ENCODE measurements at places on chromosomes 16 and 17. TPM values are rescaled to one million over a fixed set of nuclear protein-coding genes. Genes with fewer than 3 reads are reported as not detected.

DNA sequence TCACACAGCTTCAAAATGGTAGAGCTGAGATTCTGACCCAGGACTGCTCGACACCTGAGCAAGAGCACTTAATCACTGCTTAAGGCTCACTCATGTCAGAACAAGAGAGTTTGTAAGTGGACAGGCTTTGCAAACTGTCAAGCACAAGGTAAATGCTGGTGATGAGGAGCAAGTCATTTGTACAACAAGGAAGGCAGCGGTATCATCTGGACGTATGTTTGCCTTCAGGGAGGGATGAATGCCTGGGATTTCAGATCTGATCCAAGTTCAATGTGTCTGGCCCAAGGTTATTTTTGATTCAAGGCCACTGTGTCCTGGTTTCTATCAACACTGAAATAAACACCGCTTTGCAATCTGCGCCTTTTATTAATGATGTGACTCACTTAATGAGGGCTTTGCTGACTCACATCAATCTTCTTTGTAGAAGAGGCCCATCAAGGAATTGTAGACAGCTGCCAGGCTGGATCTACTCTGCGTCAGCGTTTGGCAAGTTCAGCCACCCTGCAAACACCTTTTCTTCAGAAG is 174.4 kb upstream of the HS3ST3A1 start:
- no peak overlapping the region for H3K27ac ChIP-seq
- no peaks in the 10 kb centered on the region for H3K36me3 ChIP-seq
- no peak for DNase-seq

DNA sequence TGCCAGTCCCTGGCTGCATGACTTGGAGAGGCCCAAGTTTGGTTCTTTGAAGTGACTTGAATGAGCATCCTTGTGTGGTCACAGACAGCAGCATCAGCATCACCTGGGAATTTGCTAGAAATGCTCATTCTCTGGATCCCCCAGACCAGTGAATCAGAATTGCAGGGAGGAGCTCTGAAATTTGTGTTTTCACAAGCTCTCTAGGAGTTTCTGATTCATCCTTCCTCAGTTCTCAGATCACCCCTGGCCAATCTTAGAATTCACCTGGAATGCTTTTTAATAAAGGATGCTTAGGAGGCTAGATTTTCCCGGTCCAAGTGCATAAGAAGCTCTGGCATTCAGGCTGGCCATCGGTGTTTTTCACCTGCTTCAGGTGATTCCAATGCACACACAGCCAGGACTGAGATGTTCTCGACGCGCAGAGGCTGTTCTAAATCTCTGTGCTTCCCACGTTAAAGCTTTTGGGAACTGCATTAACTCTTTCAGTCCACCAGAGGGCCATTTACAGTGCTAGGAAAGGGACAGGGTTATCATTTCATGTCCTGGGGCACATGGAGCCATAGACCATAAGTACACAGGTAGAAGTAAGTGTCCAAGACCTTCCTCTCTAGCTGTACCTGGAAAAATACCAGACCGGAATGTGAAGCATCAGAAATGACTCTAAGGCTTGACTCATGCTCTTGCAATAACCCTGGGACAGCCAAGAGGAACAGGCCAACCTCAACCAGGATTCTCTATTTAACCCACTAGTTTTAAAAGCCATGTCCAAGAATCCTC is 85.7 kb upstream of the XYLT1 start:
- H3K4me3 ChIP-seq = no peak overlapping the region
- H3K4me1 ChIP-seq = peaks cover 22% of the 10 kb centered on the region
- H3K27ac ChIP-seq = no peak overlapping the region
- DNase-seq = no peak
- no peaks in the 10 kb centered on the region for H3K27me3 ChIP-seq

- no peaks in the 10 kb centered on the region for H3K27me3 ChIP-seq
- DNase-seq = no peak
- H3K4me1 ChIP-seq = peaks cover 30% of the 10 kb centered on the region
- no peaks in the 10 kb centered on the region for H3K36me3 ChIP-seq
These were observed 22.5 kb upstream of the CIBAR2 start for GRCh38 chr16:85134789-85135142.

DNA sequence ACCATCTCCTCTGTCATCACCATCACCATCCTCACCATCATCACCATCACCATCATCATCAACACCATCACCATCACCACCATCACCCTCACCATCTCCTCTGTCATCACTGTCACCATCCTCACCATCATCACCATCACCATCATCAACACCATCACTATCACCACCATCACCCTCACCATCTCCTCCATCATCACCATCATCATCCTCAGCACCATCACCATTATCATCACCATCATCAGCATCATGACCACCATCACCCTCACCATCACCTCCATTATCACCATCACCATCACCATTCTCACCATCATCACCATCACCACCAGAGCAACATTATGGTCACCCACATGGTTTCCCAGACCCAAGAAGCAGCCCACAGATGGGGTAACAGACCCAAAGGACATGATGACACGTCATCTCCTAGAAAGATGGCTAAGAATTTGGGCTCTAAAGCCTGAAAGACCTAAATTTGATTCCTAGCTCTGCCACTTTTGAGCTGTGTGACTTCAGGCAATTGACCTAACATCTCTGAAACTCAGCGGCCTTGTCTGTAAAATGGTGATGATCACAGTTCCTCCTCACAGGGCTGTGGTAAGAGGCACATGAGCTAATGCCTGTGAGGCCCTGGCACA is 14.6 kb downstream of the SCNN1B start:
- no peak overlapping the region for H3K4me3 ChIP-seq
- no peaks in the 10 kb centered on the region for H3K36me3 ChIP-seq
- H3K27ac ChIP-seq = no peak overlapping the region
- no peak for DNase-seq
- no peaks in the 10 kb centered on the region for H3K4me1 ChIP-seq

Gene TMEM88
- total RNA-seq = not detected

Gene FOXL1
- total RNA-seq = 43.2 TPM
